Bladder microvascular endothelial cell (primary cell): ENCODE measurements at places on chromosomes 5 and 9. TPM values are rescaled to one million over a fixed set of nuclear protein-coding genes. Genes with fewer than 3 reads are reported as not detected.

INSL4 gene
- not detected in 2 replicates for total RNA-seq

COL27A1 gene
- 2.6 and 7.8 TPM in 2 replicates for total RNA-seq

SLC2A8 gene
- total RNA-seq: 9.9 and 11.5 TPM in 2 replicates

ZDHHC11B gene
- total RNA-seq: not detected in 2 replicates

NMUR2 gene
- not detected in 2 replicates for total RNA-seq

PPP1R26 gene
- 11.5 and 17.8 TPM in 2 replicates for total RNA-seq

SOHLH1 gene
- not detected in 2 replicates for total RNA-seq

PTGES gene
- total RNA-seq: 0.32 and 0.94 TPM in 2 replicates
